Right ventricle myocardium inferior (tissue), 1 donor: ENCODE measurements at places on chromosomes 5 and 9.

DNA sequence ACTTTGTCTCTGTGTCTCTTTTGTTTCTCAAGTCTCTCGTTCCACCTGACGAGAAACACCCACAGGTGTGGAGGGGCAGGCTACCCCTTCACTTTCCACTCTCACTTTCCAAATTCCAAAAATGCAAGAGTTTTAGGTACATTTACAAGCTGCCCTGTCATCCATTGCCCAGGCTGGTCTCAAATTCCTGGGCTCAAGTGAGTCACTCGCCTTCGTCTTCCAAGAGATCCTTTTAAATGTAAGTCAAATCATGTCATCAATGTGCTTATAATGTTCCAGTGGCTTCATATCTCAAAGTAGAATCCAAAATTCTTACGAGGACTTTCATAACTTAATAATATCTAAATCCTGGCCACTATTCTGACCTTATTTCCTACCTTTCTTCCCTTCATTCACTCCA, 20.4 kb upstream of the UGCG start:
- no peak for DNase-seq

- no peak for DNase-seq
Measured at GRCh38 chr9:95349091-95350038, 31.9 kb upstream of the FANCC start.

DNA sequence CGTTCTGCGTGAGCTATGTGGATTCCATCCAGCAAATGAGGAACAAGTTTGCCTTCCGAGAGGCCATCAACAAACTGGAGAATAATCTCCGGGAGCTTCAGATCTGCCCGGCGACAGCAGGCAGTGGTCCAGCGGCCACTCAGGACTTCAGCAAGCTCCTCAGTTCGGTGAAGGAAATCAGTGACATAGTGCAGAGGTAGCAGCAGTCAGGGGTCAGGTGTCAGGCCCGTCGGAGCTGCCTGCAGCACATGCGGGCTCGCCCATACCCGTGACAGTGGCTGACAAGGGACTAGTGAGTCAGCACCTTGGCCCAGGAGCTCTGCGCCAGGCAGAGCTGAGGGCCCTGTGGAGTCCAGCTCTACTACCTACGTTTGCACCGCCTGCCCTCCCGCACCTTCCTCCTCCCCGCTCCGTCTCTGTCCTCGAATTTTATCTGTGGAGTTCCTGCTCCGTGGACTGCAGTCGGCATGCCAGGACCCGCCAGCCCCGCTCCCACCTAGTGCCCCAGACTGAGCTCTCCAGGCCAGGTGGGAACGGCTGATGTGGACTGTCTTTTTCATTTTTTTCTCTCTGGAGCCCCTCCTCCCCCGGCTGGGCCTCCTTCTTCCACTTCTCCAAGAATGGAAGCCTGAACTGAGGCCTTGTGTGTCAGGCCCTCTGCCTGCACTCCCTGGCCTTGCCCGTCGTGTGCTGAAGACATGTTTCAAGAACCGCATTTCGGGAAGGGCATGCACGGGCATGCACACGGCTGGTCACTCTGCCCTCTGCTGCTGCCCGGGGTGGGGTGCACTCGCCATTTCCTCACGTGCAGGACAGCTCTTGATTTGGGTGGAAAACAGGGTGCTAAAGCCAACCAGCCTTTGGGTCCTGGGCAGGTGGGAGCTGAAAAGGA, 10.9 kb downstream of the QRFP start:
- peak; percentile 67 for DNase-seq

DNA sequence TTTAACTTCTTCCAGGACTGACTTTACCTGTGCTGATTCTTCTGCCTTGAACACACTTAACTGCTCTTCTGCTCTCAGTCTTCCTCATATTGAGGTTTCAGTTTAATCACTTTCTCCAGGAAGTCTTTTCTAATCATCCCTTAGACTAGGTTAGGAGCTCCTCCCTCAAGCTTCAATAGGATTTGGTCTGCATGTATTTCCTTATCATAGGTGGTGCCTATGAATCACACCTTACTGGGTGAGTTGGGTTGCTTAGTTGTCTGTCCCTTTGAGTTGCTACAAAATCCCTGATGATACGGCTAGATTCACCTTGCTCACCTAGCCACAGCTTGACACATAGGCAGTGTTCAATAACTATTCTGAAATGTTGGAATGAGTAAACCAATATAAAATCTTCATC, 164.4 kb downstream of the DNAH5 start:
- DNase-seq, result no peak
